ENCODE measurements at places on chromosomes 11 and 22.

DNA sequence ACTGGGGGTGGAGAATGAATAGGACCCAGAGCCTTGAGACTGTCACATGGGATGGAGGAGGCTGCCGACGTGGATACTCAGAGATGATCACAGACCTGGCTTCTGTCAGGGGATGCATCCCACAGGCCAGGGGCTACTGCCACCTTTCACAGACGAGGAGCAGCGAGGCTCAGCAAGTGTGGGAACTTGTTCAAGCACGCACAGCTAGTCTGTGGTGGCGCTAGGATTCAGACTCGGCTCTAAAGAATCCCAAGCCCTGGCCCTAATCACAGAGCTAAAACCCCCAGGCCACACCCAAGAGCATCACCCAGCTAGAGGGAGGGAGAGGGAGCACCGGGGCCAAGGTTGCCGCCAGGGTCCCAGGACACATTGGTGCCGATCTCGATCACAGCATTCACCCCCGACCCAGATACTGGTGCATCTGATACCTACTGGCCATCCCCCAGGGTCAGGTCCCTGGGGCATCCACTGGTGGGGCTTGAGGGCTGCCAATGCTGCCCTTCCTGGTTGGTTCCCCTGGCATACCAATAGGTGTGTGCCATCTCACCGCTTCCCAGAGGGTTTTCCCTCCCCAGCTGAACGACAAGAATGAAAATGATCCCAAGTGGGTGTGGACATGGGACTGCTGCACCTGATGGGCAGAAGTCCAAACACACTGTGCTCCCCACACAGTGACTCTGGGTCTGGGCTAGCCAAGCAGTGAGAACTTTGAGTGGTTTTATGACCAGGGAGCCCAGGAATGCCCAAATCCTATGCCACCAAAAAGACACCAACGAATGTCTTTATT is 6.2 kb downstream of the CHST1 start:
- no peak for DNase-seq

GRCh38 chr11:17396598-17397310 is 8.3 kb upstream of the KCNJ11 start:
- DNase-seq: no peak

DNA sequence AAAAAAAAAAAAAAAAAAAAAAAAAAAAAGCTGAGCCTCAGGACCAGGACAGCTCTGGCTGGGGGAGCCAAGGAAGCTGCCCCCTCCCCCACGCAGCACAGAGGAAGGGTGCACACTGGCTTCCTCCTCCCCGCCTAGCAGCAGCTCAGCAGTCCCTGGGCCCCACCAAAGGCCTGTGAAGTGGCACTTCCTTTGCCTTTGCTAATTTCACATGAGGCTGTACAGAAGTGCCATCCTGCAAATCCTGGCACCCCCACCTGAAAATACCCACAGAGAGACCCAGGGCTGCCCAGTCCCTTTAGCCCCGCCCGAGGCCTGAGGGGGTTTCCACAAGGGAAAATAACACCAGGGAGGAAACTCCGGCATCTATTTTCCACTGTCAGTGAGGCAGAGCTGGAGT is 3.9 kb downstream of the RHOG start:
- peak; percentile 85 for DNase-seq

DNA sequence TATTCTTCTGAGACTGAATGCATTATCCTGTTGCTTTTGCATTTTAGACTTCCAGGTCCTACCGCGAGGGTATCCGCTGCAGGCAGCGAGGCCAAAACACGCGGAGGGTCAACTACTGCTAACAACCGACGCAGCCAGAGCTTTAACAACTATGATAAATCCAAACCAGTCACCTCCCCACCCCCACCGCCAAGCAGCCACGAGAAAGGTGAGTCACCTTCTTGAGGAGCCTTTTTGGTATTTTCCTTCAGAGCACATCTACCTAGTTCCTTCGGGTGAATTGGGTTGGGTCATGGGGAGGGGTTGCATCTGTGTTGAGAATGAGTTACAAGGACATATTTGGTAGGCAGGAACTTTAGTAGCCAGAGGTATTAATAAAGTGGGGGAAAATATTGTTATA is 179.8 kb downstream of the NAV2 start:
- DNase-seq: no peak

DNA sequence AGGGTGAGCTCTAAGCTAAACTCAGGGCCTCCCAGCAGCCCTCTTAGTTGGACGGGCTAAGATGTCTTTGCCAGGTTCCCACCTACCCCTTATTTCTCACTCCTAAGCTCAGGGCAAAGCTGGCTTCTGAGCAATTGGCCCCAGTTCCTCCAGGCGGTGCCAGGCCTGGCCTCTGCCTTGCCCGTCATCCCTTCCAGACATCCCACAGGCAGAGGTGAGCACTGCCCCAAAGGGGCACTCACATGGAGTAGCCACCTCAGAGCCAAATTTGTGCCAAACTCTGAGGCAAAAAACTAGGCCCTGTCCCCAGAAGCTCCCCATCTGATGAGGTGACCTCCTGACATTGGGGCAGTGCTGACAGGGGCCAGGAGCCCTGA is 9.7 kb downstream of the RHOD start:
- DNase-seq: no peak

DNA sequence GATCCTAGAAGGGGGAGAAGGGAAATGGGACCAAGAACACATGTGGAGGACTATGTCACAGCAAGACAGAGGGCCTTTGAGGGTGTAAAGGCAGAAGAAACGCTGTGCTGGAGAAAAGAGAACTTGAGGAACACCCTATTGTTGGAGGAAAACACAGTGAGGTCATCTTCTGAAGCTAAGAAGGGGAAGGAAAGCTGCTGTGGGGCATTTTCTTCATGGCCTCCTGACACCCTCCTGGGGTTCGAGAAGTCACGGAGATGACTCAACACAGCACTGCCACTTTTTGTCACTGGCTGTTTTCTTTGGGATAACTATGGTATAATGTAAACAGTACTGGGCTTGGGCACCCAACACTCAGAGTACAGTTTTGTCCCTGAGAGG is 492.6 kb upstream of the CADM1 start:
- DNase-seq: peak; percentile 30

GRCh38 chr22:20655623-20656022 is 118.3 kb upstream of the SERPIND1 start:
- no peak for DNase-seq

DNA sequence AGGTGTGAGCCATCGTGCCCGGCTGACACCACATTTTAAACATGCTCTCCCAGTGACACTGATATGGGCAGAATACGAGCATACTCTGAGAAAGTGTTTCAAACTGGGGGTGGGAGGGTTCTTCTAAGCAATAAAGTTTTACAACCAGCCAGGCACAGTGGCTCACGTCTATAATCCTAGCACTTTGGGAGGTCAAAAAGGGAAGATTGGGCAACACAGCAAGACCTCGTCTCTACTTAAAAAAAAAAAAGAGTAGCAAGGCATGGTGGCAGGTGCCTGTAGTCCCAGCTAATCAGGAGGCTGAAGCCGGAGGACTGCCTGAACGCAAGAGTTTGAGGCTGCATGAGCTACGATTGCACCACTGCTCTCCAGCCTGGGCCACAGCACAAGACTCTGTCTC is 2.2 kb downstream of the GANAB start:
- no peak for DNase-seq

DNA sequence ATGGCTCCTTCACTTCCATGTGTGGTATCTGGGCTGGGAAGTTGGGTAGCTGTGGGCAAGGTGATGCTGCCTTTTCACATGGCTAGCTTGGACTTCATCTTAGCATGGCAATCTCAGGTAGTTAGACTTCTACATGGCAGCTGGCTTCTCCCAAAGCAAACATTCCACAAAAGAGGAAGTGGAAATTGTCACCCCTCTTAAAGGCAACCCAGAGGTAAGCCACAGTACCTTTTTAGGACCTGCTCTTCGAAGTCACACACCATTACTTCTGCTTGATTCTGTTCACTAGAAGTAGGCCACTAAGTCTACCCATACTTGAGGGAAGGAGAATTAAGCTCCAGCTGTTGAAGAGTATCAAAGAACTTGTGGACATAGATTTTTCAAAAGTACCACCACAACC is 25.9 kb downstream of the TUG1 start:
- DNase-seq: no peak

- no peak for DNase-seq
Measured at GRCh38 chr11:75341612-75342011, 9.8 kb downstream of the ARRB1 start.

- DNase-seq: peak; percentile 62
Measured at GRCh38 chr11:125069008-125069407, 5.9 kb downstream of the SLC37A2 start.

- no peak for DNase-seq
Measured at GRCh38 chr11:47616726-47617416, 22.7 kb upstream of the C1QTNF4 start.

DNA sequence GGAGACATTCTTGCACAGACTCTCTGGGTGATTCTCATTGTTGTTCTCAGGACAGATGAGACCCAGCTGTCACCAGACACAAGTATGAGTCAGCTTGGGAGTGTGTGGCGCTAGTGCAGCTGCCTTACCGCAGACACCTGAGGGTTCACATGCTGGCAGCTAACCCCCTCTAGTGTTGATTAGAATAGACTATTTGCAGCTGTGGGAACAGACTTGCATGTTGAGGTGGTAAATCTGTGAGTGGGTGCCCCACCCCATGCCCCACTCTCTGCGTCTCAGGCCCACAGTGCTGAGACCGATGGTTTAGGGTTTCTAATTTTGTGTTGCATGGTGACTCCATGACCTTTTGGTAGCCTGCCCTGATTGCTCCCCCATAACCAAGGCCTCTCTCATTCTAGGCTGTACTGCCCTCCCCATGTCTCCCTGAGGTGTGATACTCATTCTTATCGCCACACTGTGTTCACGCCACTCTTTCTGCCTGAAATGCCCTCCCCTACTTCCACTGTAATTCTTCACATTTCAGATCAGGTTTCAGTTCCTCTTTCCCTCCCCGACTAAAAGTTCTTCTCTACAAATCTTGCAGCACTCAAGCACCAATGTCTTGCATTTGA is 73.7 kb upstream of the KIRREL3 start:
- no peak for DNase-seq

DNA sequence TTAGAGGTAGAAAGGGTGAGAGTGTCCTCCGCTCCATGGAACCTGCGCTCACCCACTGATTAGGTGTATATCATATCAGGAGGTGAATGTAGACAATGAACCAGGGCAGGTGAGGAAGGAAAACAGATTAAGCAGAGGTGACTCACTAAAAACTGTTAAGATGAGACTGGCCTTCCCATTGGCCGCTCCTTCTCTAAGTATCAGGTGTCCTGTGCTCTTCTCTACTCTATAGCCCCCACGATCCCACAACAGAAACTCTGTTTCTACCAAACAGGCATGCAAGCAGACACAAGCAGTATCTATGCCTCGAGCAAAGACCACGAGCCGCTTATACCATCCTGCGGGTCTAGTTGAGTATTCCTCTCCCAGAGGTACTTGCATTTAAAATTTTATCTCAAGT is 103.1 kb downstream of the SNX19 start:
- no peak for DNase-seq

- DNase-seq: no peak
Measured at GRCh38 chr11:70583781-70584218, 185.5 kb downstream of the CTTN start.

DNA sequence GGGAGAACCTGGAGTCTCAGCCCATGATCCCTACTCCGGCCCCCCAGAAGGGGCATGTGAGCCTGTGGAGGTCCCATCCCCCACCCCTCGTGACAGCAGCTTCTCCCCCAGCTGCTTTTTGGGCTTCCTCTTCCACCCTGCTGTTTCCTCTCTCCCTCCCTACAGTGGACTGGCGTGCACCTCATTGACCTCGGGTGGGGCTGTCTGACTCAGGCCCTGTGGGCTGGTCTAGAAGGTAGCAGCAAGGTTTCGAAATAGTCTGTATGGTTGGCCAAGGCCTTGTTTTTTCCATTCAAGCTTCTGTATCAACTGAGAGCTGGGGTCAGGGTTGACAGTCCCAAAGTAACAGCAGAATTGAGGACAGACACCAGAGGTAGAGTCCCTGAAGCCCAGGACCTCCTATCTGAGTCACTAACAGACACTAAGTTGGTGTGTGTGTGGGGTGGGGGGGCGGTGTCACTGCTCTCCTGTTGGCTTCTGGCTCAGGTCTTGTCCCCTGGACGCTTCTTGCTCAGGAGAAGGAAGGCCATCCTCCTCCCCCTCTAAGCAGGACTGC is 7.7 kb downstream of the SLC37A2 start:
- peak; percentile 98 for DNase-seq

- peak; percentile 53 for DNase-seq
Measured at GRCh38 chr22:23385678-23386631, 194.1 kb downstream of the IGLL1 start.

DNA sequence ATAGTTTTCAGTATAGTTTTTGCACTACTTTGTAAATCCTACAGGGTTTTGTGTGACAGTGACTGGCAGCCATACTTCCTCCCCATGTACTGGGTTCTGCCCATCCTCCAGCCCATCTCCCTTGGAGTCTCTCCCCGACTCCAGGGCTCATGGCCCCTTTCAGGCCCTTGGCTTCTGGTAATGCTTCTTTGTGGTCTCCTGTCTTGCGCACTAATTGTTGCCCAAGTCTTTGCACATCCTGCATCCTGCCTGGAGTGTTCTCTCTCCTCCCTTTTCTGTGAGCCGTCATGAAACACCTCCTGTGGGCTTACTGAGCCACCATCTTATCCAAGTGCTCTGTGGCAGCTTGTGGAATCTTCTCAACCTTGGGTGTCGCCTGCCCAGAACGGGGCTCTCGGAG is 11.4 kb upstream of the KCNQ1OT1 start:
- no peak for DNase-seq

GRCh38 chr11:125281831-125282595 is 117.5 kb downstream of the PKNOX2 start:
- no peak for DNase-seq

DNA sequence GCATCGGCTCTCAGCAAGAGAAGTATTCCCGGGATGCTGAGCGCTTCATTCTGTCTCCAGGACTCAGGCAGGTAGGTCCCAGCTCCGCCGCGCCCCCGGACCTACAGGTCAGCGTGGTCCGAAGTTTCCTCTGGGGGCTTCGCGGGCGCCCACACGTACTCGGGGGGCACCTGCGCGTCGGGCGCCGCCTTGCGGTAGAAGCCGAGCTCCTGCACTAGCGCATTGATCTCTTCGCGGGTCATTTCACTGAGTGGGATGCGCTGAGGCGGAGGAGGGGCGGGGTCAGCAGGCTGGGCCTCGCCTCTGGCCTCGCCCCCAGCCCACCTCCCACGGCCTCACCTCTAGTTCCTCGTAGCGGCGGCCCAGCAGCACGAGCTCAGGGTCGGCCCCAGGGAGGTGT is 2.5 kb downstream of the SELENOM start:
- DNase-seq: no peak
